ENCODE measurements at places on chromosomes 7 and 10.

DNA sequence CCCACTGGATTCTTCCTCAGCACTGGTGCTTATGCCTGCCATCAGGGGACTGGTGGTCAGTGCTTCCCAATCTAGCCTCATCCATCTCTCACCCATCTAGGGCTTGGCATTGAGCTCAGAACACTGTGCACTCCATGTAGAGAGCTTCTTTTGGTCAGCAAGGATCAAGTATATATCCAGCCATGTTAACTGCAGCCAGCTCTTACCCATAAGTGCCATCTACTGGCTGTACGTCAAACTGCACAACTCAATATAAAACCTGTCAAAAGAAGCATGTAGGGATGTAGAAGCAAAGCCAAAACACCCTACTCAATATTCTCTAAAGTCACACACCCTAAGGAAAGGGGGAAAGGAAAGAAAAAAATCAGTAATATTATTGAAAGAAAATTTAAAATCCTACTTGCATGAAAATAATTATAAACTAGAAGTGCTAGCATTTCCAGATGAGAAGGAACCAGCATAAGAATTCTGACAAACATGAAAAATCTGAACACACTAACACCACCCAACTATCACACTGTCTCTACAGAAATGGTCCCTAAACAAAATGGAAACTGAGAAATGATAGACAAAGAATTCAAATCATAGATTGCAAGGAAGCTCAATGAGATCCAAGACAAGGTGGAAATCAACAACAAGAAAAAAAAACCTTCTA, 531.1 kb upstream of the STEAP1 start:
- no peak for DNase-seq

- no peak for DNase-seq
Observed at GRCh38 chr7:130394421-130395195, 14.3 kb downstream of the CPA1 start.

DNA sequence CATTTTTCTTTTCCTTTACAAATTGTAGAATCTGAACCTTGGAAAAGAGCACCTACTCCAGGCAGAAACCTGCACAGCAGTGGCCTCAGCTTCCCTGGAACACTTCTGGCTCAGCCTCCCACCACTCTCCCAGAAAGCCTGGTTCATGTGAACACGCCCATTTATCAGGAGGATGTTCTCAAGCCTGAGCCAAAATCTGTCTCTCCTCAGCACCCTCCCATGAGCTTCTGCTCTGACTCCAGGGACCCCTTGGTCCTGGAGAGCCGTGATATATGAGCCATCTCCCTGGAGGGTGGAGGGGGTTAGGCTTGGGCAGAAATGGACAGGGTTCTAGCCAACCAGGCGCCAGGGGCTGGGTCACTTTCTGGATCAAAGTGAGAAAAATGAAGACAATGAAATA, 10.1 kb downstream of the GDF2 start:
- DNase-seq = no peak

DNA sequence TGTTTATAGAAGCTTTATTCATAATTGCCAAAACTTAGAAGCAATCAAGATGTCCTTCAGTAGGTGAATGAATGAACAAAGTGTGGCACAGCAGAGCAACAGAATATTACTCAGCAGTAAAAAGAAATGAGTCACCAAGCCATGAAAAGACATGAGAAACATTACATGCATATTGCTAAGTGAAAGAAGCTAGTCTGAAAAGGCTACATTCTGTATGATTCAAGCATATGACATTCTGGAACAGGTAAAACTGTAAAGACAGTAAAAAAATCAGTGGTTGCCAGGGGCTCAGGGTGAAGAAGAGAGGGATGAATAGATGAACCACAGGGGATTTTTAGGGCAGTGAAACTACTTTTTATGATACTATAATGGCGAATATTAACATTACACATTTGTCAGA, 80.9 kb upstream of the APBB1IP start:
- DNase-seq = no peak

GRCh38 chr7:33495207-33495606, 365.8 kb downstream of the BBS9 start:
- DNase-seq = no peak

DNA sequence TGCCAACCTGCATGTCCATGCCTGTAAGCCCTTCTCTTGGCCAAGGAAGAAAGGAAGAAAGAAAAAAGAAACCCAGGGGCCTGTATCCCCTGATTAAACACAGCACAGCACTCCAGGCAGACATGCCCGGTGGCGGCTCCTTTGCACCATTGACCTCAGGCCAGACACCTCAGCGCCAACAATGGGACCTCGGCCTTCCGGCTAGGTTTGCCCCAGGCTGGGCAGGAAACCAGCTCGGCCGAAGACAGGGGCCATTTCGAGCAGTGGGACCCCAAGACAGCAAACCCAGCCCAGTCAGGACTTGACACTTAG, 2.8 kb downstream of the HOXA10 start:
- no peak for DNase-seq

GRCh38 chr10:116646502-116646901, 25.7 kb downstream of the PNLIPRP2 start:
- no peak for DNase-seq

- DNase-seq = no peak
Observed at GRCh38 chr7:33959676-33960075, 54.3 kb downstream of the BMPER start.

- DNase-seq = no peak
Observed at GRCh38 chr10:44259090-44259874, 125.6 kb downstream of the CXCL12 start.

GRCh38 chr7:129218514-129219062, 6.2 kb upstream of the AHCYL2 start:
- peak; percentile 45 for DNase-seq

- DNase-seq = no peak
Observed at GRCh38 chr10:56258378-56258777, 102.7 kb downstream of the ZWINT start.

DNA sequence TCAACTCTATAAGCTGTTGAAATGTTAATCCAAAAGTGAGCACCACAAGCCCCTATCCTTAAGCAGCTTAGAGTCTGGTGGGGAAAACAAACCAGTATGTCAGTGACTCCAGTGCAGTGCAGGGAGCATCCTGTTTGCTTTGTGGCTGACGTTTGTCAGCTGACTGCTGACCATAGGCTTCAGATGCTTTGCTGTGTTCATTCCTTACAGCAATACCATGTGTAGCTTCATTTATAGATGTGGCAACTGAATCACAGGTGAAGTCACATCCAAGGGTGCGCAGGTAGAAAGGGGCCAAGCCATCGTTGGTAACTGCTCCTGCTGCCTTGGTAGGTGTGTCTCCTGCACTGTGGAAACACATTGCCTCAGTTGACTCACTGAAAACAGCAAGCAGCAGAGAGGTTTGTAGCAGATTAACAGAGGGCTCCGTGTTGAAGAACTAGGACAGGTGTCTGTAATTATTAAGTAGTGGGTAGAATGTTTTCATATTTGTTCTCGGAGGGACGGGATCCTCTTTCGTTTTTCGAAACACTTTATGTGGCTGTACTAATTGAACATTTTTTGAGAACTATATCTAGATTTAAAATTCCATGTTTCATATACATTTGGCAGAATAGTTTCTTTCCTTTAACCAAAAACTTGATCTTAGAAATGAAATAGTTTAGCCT, 2.0 kb downstream of the INSIG1 start:
- peak; percentile 13 for DNase-seq

GRCh38 chr7:36280840-36281812, 108.5 kb upstream of the ANLN start:
- DNase-seq = peak; percentile 35

DNA sequence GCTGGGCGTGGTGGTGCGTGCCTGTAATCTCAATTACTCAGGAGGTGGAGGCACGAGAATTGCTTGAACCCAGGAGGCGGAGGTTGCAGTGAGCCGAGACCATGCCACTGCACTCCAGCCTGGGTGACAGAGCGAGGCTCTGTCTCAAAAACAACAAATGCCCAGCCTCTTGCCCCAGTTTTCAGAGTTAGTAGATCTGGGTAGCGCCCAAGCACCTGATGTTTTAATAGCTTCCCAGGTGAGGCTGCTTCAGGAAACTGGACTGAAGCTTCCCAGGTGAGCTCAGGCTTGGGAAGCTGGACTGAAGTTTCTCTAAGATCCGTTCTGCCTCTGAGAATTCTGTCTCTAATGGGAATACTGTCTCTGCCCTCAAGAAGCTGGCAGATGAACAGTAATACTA, 12.2 kb downstream of the RPS24 start:
- DNase-seq = no peak

- no peak for DNase-seq
Observed at GRCh38 chr10:50809596-50809995, 69.9 kb downstream of the ASAH2B start.

GRCh38 chr7:877312-878232, 1.2 kb downstream of the GET4 start:
- no peak for DNase-seq

DNA sequence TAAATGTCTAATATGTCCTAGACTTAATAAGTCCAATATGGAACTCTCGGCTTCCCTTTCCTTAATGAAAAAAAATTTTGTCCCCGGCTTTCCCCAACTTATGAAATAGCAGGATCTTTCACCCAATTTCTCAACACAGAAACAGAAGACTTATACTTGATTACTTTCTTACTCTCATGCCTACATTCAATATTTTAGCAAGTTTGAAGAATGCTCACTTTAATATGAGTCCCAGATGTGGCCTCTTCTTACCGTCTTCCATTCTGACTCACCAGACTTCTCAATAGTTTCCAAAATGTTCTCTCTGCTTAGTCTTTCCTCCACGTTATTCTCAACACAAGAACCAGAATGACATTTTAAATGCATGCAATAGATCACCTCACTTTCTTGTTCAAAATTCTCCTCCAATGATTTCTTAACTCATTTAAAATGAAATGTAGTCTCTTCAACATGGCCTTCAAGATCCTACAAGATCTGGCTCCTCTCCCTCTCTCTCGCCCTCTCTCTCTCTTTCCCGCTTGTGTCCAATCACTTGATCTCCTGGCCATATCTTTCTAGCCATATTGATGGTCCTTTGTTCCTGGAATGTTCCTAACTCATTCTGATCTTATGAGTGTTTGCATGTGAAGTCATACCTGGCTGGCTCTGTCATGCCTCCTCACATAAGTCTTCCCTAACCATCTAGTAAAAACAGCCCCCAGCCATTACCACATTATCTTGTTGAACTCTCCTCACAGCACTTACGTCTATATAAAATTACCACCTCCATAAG, 119.7 kb upstream of the FAM3C start:
- DNase-seq = no peak

DNA sequence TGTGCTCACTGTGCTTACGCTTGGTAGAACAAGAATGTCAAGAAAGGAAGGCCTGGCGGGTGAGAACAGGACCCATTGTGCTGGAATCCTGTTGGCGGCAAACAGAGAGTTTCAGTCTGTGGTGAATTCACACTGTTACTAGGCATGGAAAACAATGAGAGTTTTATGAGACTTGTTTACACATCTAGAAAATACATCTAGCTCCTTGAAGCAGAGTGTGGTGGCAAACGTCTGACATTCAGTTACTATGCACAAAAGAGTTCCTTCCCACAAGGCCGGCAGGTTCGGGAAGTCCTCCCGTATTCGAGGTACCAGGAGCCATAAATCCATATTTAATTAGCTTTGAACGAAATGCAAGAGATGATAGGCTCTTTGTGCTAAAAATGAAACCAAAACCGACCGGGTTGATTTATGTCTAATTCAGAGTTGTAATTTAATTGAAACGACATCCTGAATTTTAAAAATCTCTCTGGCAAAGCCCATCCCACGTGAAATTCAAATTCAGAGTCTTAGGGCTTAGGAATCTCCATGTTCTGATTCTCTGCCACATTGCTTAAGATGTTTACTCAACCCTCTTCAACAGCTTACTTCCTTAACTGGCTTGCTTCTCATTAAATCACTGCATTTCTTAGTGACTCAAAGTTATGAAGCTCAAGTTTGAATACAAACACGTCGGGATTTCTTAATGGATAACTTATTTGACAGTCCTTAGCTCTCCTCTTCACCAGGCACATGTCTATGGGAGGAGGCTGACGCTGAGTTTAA, 299.9 kb upstream of the PITRM1 start:
- DNase-seq = no peak

- no peak for DNase-seq
Observed at GRCh38 chr10:34403512-34403911, 411.6 kb downstream of the PARD3 start.

- DNase-seq = no peak
Observed at GRCh38 chr7:105216786-105217185, 171.9 kb downstream of the SRPK2 start.

- no peak for DNase-seq
Observed at GRCh38 chr10:3954615-3955014, 169.6 kb upstream of the KLF6 start.
